ENCODE measurements at places on chromosomes 3 and 15.

DNA sequence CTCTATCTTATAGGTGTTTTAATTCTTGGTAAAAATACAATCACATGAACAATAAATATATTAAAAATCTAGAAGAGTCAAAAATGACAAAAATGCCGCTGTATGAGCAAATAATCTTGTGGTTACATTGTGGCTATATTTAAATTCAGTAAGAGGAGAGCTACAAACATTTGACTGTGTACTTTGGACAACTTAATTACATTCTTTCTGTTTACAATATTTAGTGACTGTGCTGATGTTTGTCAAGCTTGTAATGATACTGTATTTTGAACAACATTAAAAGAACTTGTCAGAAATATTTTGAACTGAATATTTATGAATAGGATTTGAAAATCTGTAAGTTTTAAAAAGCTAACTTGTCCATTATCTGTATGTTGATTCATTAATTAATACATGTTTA, 598.3 kb downstream of the SI start:
- DNase-seq = no peak

DNA sequence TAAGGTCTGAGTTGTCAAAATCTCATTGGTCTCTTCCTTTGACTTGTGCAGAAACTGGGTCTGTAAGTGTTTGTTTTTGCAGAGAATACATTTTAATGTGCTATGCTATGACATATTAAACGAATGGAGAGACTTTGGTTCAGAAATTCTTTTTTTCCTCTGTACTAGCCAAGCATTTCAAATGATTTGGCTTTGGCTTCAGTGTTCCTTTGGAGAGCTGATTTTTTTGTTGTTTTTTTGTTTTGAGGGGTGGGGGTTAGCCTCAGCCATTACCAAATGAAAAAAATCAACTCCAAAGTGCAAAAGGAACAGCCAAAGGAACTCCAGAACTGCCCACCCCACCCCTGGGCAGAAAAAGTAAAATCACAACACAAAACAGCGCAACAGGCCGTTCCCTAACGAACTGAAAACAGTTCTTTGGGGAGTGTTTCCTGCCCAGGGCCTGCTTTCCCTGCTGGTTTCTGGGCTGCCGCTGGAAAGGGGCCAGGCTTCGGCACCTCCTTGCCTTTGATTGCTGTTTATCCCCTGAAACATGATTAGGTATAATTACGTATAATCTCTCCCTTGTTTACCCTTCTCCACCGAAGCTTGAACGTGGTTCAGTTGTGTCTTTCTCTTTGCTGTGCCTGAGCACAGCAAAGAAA, 57.6 kb upstream of the NEO1 start:
- no peak for DNase-seq

DNA sequence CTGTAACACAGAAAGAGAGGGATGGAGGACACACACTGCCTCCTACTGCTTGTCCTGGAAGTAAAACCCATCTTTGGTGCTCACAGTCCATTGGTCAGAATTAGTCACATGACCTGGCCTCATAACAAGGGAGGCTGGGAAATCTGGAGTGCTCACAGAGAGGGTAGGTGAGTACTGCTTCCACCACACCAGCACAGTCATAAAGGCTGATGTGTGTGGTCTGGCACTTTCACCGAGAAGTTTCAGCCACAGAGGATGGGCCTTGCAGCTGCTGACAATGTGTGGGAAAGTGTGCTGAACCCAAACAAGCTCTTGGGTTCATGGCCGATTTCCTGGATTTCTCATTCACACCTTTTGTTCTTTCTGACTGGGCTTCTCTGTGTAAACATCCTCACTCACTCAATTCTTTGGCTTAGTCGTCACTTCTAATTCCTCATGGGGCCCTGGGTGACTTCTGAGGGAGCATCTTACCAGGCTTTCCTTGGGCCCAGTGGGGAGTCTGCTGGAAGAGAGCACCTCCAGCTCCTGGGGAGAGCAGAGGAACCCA, 100.7 kb downstream of the ASB7 start:
- no peak for DNase-seq

GRCh38 chr3:134134240-134134639, 104.5 kb upstream of the SLCO2A1 start:
- no peak for DNase-seq

DNA sequence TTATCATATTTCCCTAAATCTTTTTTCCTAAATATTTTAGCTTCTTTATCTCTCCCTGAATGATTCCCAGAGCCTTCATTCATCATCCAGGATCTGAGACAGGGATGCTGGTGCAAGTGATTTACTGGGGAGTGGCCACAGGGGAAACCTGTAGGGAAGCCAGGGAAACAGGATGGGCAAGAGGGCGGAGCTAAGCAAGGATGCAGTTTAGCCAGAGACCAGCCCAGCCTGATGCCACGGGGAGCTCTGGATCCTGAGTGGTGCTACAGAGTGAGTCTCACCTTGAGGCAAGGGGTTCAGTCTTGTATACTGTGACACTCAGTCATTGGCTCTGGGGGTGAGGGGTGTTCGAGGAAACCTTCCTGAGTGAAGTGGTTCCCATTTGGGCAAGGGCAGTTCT, 39.7 kb upstream of the LRRFIP2 start:
- no peak for DNase-seq

DNA sequence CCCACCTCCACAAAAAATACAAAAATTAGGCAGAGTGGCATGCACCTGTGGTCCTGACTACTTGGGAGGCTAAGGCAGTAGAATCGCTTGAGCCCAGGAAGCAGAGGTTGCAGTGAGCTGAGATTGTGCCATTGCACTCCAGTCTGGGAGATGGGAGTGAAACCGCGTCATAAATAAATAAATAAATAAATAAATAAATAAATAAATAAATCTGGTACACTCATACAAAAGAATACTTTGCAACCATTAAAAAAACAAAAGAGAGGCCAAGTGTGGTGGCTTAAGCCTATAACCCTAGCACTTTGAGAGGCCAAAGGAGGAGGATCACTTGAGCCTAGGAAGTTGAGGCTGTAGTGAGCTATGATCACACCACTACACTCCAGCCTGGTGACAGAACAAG, 28.0 kb downstream of the MESP1 start:
- no peak for DNase-seq

DNA sequence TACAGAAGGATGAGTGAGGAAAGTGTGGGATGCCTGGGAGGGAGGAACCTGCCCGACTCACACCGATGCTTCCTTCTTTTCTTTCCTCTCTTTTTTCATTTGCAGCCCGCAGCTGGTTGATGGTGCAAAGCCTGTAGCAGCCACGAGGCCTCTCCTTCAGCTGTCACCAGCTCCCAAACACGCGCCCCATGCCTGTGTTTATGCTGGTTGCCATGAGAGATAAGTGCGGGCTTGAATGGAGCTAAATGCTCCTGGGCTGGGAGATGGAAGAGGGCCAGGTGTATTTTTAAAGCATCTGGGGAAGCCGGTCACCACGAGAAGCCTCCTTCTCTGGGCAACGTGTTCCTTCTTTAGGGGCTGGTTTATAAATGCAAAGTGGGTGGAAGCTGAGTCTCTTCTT, 9.3 kb downstream of the COLQ start:
- no peak for DNase-seq

GRCh38 chr3:149299938-149300801, 33.3 kb downstream of the TM4SF18 start:
- no peak for DNase-seq

DNA sequence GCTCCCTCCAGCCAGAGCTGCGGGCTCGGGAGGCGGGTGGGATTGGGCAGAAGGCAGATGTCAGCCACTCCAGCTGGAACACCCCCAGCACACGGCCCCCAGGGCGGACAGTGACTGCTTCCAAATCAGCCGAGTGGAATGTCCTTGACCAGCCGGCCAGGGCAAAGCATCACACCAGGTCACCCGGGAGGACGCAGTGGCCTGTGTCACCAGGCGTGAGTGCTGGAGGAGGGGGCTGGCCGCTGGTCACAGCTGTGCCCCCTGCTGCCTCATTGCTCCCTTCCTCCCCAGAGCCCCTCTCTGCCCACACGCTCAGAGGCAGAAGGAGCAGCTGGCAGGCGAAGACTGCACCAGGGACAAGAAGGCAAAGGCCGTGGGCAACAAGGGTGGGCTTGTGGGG, 33.5 kb downstream of the NTRK3 start:
- DNase-seq = no peak

GRCh38 chr3:162540421-162540820, 1043.8 kb downstream of the OTOL1 start:
- DNase-seq = no peak
